ENCODE measurements at places on chromosomes 7 and 10. TPM values are rescaled to one million over a fixed set of nuclear protein-coding genes. Genes with fewer than 3 reads are reported as not detected.
A peak's percentile ranks its signal among the peaks of the same experiment; 100 is the strongest.

DNA sequence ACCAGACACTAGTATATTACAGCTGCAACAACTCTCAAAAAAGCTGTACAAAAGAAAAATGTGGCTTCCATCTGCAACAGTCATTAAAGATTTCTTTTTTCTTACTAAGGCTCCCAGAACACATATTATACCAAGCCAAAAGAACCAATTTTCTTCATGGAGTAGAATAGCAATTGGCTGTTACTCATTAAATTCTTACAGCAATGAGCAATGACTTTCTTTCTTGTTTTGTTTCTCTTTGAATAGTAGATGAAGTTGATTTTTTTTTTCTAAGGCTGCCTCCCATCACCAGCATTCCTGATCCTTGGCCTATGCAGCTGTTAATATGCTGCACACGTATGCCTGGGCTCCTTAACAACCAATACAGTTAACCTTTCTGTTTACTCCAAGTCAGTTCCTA lies 36.6 kb upstream of the SPOCK2 start:
- no peak for DNase-seq

DNA sequence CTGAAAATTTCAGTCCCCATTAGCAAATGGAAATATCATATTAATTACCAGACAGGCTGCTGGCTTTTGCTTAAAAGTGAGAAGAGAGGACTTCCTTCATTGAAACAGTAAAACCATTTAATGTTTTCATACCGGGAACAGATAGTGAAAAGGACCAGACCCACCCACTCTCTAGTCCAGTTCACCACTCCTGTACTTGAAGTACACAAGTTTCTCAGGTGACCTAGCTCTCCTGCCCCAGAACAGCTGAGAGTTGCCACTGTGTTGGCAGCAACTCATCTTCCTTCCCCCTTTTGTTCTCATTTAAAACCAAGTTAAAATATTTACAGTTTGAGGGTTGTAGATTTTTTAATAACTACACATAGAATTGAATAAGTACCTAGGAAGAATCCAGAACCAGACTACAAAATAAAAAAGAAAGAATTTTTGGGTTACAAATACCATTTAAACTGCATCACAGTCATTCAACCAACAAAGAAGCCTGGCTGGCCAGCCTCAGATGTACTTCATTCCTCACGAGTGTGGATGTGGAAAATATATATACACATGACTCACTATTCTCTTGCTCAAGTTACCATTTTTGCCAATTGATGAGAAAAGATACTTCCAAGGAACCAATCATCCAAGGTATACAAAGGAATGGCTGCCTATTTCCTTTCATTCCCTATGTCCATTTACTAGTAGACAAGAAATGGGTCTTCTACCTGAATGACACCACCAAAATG lies 68.1 kb downstream of the VPS41 start:
- DNase-seq, result no peak

GRCh38 chr10:98078774-98079173 lies 48.4 kb upstream of the CRTAC1 start:
- no peak for DNase-seq

- peak; percentile 85 for DNase-seq
Measured at GRCh38 chr7:45923290-45923689, 2.2 kb upstream of the IGFBP3 start.

DNA sequence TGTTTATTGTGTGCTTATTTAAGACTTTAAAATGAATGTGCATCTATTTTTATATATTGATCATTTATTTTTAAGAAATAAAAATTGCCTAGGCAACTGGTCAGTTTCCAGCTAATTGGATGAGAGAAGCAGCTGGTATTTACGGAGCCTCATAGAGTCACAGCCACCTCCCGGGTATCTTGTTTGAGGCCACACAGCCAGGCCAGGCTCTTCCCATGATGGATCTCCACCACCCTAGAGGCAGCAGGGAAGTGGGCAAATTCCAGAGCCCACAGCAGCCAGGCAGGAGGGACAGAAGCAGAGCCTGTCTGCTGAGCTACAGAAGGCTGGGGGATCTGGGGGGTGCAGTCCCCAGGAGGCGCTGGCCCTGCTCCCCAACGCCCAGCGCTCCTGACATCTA lies 61.6 kb downstream of the CLEC2L start:
- DNase-seq, result no peak

DNA sequence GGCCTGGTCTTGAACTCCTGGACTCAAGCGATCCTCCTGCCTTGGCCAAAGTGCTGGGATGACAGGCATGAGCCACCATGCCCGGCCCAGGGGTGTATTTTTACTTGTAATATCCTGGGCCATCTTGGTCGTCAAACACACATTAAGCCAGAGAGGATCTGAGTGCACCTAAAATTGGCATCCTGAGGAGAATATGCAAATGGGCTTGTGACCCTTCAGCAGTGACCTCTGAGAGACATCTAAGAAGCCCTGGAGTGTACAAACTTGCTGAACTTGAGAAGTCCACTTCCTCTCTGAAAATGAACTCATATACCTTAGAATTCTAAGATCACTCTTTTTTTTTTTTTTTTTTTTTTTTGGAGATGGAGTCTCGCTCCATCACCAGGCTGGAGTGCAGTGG lies 372.0 kb upstream of the C7orf33 start:
- no peak for DNase-seq

DNA sequence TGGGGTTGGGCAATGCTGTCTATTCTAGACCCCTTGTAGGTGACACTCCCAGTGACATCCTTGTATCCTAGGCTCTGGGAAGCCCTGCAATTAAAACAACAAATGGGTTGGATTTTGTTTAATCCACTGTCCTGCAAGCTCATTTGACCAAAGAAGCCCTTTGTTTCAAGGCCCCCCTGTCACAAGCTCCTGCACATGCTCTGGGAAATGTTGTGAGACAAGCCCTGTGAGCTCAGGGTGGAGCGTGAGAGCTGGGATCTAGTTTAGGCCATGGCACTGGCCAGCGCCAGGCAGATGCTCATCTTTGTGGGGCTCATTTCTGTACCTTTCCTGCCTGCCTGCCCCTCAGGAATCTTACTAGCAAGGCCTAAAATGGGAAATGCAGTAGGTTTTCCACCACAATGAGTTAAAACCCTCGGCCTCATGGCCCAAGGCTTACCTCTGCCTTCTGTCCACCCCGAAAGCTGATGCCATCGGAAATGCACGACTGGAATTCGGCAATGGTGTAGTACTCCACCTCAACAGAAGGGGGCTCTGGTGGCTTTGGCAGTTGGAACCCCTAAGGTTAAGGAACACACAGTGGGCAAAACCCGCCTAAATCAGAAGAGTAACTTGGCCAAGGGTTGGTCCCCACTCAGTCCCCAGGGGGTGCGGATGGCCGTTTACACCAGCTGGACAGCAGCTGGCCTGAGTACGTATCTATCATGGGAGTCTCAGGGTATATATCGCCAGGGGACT lies 112.0 kb downstream of the NEURL1 start:
- no peak for DNase-seq

- DNase-seq, result no peak
Measured at GRCh38 chr7:109879287-109879828, 1211.6 kb upstream of the LRRN3 start.

- no peak for DNase-seq
Measured at GRCh38 chr10:125120053-125120710, 40.2 kb downstream of the CTBP2 start.

GRCh38 chr7:94649450-94649849 lies 6.5 kb downstream of the SGCE start:
- no peak for DNase-seq

DNA sequence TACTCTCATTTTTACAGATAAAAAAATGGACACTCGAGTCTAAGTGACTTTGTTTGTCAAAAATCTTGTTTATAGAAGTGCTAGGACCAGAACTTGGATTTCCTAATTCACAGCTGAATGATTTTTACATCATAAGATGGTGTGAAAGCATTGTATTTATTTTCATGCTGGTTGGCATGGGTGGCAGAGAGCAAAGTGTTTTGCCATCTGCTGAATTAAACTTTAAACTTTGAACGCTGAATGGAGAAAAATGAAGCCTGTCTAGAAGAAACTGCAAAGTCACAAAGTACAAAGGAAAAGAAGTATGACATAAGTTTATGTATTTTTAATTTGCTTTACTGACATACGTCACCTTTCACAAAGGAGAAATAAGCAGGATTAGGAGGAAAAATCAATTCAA lies 142.0 kb downstream of the NRBF2 start:
- DNase-seq, result no peak

DNA sequence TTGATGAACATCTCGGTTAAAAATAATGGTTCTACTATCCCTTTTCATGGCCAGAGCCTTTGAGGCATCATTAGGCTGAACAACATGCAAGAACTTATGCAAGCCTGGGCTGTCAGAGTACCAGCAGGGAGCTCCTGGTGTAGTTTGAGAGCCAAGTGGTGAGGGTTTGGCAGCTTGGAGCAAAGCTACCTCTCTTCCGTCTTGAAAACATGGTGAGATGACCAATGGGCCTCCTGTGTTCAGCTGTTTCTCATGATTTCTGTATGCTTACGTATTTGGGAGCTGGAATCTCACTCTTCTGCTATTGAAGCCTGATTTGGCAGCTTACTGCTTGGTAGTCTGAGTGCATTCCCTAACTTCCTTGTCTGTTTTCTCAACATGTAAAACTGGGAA lies 150.4 kb downstream of the CXCL12 start:
- DNase-seq, result no peak

DNA sequence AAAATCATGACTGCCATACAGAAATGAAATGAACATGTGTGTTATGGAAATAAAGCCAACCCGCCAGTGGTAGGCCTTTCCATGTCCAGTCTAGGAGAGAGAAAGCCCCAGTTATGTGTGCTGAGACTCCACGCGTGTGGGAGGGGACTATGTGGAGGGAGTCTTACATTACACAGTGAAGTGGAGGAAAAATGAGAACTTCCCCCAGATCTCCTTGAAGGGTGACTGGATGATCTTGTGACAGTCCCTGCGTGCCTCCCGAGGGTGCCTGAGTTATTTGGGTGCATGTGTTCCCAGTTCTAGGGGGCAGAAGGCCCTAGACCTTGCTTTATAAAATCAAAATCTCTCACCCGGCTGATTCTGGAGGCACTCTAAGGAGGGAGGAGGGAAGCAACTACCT lies 24.2 kb downstream of the UPP1 start:
- DNase-seq, result no peak

GRCh38 chr7:52689912-52690311 lies 345.5 kb upstream of the POM121L12 start:
- no peak for DNase-seq

DNA sequence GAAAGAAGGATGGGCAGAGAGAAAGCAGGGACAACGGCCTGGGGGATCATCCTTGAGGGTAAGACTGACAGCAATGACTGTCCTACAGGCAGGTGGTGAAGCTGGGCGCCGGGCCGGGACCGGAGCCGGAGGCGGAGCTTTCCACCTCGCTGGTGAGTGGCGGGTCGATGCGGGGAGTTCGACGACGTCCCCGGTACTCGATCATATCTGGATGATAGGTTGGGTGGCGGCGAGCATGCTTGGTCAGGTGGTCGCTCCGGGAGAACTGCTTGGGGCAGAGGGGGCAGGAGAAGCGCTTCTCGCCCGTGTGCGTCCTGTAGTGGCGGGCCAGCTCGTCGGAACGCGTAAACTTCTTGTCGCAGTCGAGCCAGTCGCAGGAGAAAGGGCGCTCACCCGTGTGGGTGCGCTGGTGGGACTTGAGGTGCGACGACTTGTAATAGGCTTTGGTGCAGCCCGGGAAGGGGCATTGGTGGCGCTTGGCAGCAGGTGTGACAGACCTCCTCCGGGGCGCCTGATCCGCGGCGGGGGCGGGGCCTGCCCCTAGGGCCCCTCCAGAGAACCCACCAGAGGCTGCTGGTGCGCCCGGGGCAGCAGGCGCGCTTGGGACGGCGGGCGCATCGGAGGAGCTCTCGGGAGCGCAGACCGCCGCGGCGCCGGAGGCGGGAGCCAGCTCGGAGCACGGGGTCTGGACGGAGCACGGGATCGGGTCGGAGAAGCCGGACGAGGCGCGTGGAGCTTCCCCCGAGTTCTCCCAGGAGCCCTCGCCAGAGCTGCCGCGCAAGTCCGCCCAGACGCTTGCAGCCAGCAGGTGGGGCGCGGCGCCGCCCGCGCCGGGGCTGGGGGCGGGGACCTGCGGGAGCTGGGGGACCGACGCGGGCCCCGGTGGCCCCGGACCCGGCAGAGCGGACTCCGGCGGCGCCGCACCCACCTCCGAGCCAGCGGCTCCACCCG lies 752 bp downstream of the KLF14 start:
- DNase-seq, result no peak

DNA sequence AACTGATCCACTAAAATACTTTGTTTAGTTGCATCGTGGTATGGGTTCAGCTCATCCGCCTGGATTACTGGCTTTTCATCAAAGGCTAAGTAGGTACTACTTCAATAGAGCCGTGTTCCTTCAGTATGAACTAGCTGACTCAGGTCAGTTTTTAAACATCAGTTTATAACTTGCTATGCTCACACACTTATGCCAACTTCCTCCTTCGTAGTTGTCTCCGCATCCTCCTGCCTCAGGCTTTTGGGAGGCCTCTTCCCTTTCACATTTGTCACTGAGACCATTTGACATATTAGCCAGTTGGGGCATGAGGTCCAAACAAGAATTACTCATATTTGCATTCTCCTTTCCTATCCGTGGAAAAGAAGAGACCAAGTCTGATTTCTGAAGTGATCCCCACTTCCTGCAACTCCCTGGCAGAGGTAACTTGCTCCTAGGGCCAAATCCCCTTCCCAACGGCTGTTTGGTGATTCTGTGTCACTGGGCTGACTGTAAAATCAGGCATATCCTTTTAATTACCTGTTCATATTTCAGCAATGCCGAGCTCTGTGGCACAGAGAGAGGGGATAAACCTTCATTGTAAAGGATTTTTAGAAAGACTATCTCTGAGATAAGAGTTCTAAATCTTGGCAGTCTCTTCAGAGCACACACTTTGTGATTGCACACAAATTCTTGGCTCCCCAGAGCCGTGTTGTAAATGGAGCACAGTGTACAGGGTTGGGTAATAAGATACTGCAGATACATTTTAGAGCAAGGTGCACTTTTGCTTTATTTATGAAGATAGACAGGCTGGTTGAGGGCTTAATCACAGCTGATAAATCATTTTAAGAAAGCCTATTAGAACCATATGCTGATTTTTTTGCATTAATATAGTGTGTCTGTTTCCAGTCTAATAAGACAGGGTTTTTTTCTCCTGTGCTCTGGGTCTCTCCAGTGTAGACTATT lies 108.0 kb downstream of the CREB5 start:
- no peak for DNase-seq

GRCh38 chr7:77321300-77321699 lies 94.8 kb downstream of the GSAP start:
- DNase-seq, result no peak

DNA sequence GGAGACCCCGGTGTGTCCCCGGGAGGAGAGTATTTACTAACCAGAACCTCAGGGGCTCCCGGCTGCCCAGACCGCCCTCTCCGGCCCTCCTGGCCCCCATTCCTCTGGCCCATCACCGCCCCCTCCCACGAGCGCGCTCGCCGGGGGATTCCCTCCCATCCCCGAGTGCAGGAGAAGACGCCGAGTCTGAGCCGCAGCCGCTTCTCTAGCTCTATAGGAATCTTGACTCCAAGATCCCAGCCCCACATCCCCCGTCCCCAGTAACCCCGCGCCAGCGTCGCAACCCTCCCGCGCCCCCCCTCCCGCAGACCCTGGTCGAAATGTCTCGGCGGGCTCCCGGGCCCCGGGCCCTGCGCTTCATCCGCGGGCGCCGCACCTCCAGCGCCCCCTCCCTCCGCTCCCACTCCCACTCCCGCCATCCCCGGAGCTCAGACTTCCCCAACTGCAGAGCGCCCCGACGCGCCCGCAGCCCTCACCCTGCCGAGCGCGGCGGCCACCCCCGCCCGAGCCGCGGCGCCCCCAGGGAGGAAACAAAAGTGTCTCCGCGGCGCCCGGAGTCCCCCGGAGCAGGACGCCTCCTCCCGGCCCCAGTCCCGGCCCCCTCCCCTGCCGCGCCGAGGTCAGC lies 541 bp downstream of the ELMO1 start:
- peak; percentile 82 for DNase-seq

The SEMA3E gene
- 0.70 TPM for total RNA-seq

The OR2A12 gene
- not detected for total RNA-seq

The CALML3 gene
- total RNA-seq, result not detected

The GIMAP6 gene
- total RNA-seq, result 16.6 TPM

All from cardiac septum (tissue), 1 donor.